ENCODE measurements at places on chromosomes 4 and X. TPM values are rescaled to one million over a fixed set of nuclear protein-coding genes. Genes with fewer than 3 reads are reported as not detected.

The CDX4 gene
- total RNA-seq = not detected

The IL2RG gene
- not detected for total RNA-seq

The NOA1 gene
- total RNA-seq = 14.9 TPM

The ATP6AP2 gene
- 196 TPM for total RNA-seq

The MAGEA4 gene
- total RNA-seq = not detected

The MORF4L2 gene
- 507 TPM for total RNA-seq

The MAGEE1 gene
- total RNA-seq = 1.1 TPM

The F8A2 gene
- total RNA-seq = not detected

The ADH1B gene
- total RNA-seq = 81.4 TPM

The SLIT2 gene
- total RNA-seq = 26.4 TPM

The DCAF12L2 gene
- total RNA-seq = under 0.01 TPM

Measured in smooth muscle cell of bladder (primary cell).